ENCODE measurements at places on chromosomes 4 and X. TPM values are rescaled to one million over a fixed set of nuclear protein-coding genes. Genes with fewer than 3 reads are reported as not detected.

DNA sequence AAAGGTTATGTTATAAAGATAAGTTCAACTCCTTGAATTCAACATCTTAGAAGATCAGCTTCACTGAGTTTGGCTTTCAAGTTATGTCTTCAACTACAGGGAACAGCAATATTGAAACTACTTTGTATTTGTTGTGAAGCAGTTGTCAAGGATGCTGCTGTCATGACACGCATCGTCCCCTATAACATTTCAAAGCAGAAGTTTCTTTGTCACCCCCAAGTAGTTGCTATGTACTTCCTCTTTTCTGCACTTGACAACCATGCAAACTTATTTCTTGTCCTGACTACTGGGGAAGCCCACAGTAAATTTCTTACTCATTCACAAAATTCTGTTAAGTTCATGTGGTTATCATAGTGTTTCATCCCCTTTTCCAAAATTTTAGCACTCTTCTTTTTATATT is 14.3 kb downstream of the ANTXR2 start:
- H3K36me3 ChIP-seq = peaks cover 16% of the 10 kb centered on the region
- peak overlapping the region; percentile 65 for H3K4me3 ChIP-seq
- DNase-seq = peak; percentile 90
- peaks cover 16% of the 10 kb centered on the region for H3K4me1 ChIP-seq
- H3K27me3 ChIP-seq = no peaks in the 10 kb centered on the region

GRCh38 chr4:150695162-150695561 is 113.2 kb downstream of the MAB21L2 start:
- H3K4me1 ChIP-seq = peaks cover 7% of the 10 kb centered on the region
- DNase-seq = no peak
- no peak overlapping the region for H3K4me3 ChIP-seq
- H3K36me3 ChIP-seq = no peaks in the 10 kb centered on the region
- no peaks in the 10 kb centered on the region for H3K27me3 ChIP-seq

GRCh38 chr4:110486256-110486655 is 10.3 kb downstream of the ENPEP start:
- peaks cover 7% of the 10 kb centered on the region for H3K4me1 ChIP-seq
- DNase-seq = no peak
- H3K27ac ChIP-seq = no peak overlapping the region
- no peaks in the 10 kb centered on the region for H3K36me3 ChIP-seq

CHRDL1 gene
- not detected for polyA plus RNA-seq

SSX3 gene
- polyA plus RNA-seq = not detected

PLAC1 gene
- polyA plus RNA-seq = not detected

TCP11X2 gene
- not detected for polyA plus RNA-seq

DNA sequence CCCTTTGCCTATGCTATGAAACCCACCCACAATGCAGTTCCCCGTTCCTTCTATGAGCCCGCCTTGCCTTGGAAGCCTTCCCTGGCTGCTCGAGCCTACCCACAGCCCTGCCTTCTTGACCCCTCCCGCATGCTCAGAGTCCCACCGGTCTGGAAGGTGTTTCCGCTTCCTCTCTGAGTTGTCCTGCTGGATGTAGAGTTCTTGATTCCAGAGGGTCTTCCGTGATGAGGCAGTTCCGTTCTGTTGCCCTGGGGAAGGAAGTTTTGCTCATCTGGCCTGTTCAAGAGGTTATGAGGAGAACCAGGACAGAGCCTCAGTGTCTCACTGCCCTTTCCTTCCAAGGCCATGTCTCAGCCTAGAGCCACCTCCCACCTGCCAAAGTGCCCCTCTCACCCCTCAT is 7.5 kb downstream of the GPKOW start:
- H3K27me3 ChIP-seq = no peaks in the 10 kb centered on the region
- H3K27ac ChIP-seq = no peak overlapping the region
- H3K4me3 ChIP-seq = no peak overlapping the region
- H3K4me1 ChIP-seq = peaks cover 9% of the 10 kb centered on the region
- no peak for DNase-seq
- H3K36me3 ChIP-seq = peaks cover 17% of the 10 kb centered on the region

GRCh38 chrX:72620550-72621145 is 48.0 kb upstream of the HDAC8 start:
- H3K4me1 ChIP-seq = no peaks in the 10 kb centered on the region
- no peak for DNase-seq
- no peak overlapping the region for H3K4me3 ChIP-seq
- no peaks in the 10 kb centered on the region for H3K36me3 ChIP-seq

RASL11B gene
- not detected for polyA plus RNA-seq

GRCh38 chrX:57121816-57122215 is 468 bp upstream of the SPIN2B start:
- H3K36me3 ChIP-seq = no peaks in the 10 kb centered on the region
- no peaks in the 10 kb centered on the region for H3K27me3 ChIP-seq
- no peak for DNase-seq
- H3K27ac ChIP-seq = peak overlapping the region; percentile 94
- peaks cover 23% of the 10 kb centered on the region for H3K4me1 ChIP-seq

NSUN7 gene
- 2.0 TPM for polyA plus RNA-seq

DNA sequence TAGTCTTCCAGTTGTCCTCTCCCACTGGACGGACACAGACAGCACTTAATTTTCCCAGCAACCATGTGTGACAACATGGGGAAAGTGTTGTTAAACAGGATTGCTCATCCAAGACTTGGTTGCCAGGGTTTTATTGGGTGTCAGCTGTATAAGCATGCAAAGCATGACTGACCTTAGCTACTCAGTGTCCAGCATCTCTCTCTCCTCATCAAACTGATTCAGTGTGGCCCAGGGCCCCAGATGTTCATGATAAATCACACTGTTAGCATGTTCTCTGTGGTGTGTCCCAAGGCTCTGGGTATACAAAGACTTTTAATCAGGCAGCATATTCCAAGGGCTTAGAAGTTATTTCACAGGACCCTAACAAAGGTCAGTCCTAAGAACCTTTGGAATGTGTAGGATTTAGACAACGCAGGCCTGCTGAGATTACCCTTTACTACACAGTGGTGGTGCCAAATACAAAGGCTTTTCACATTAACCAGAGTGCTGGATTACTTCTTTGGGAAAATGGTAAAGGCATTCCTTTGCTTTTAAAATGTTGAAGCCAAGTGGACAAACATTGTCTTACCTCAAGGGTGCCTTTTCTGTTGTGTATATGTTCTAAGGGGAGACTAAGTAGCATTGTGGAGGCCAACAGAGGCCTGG is 213.3 kb downstream of the GLUD2 start:
- no peaks in the 10 kb centered on the region for H3K27me3 ChIP-seq
- H3K36me3 ChIP-seq = no peaks in the 10 kb centered on the region
- H3K4me3 ChIP-seq = no peak overlapping the region
- H3K27ac ChIP-seq = no peak overlapping the region

GRCh38 chr4:13476915-13477314 is 7.2 kb downstream of the RAB28 start:
- no peaks in the 10 kb centered on the region for H3K36me3 ChIP-seq
- no peaks in the 10 kb centered on the region for H3K27me3 ChIP-seq
- no peak overlapping the region for H3K27ac ChIP-seq
- DNase-seq = no peak

CCDC158 gene
- not detected for polyA plus RNA-seq

DNA sequence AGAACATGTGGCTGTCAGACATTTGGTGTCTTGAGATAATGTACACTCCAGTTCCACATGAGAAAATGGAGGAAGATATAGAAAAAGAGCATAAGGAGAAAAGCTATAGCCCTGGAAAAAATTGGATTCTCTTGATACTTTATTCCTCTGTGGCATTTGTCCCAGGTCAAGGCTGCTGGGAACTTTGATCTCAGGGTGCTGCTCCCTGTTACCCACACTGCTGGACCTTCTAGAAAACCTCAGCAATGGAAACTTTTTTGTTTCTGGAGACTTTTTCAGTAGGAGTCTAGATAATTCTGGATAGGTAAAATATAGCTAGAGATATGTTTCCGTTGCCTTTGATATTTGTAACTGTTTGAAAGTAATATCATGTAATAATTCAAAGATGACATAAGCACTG is 11.1 kb downstream of the ADH1C start:
- H3K27ac ChIP-seq = no peak overlapping the region
- H3K27me3 ChIP-seq = no peaks in the 10 kb centered on the region
- H3K4me1 ChIP-seq = no peaks in the 10 kb centered on the region
- no peak for DNase-seq
- H3K4me3 ChIP-seq = no peak overlapping the region
- H3K36me3 ChIP-seq = no peaks in the 10 kb centered on the region

DNA sequence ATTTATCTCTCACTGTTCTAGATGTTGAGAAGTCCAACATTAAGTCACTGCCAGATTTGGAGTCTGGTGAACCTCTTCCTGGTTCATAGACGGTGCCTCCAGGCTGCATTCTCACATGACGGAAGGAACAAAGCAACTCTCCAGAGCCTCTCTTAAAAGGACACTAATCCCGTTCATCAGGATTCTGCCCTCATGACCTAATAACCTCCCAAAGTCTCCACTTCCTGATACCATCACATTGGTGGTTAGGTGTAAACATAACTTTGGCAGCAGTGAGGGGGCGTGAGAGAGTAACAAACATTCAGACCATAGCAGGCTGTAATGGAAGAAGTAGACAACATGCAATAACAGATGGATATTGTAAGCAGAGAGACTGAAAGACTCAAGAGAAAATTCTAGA is 388.6 kb downstream of the PDHA2 start:
- no peaks in the 10 kb centered on the region for H3K4me1 ChIP-seq
- no peaks in the 10 kb centered on the region for H3K36me3 ChIP-seq
- no peak overlapping the region for H3K27ac ChIP-seq
- H3K4me3 ChIP-seq = no peak overlapping the region

DNA sequence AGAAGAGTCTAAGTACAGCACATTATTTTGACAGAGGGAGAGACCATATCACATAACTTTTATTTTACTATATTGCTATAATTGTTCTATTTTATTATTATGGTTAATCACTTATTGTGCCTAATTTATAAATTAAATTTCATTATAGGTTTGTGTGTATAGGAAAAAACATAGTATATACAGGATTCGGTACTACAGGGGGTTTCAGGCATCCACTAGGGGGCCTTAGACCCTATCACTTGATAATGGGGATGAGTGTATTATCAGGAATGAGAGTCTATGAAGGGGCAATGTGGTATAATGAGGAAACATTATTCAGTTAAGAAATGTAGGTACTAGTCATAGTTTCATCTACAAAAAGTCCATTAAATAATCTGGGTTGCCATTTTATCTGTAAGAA is 833.1 kb downstream of the C4orf33 start:
- H3K4me1 ChIP-seq = no peaks in the 10 kb centered on the region
- no peak overlapping the region for H3K27ac ChIP-seq
- H3K4me3 ChIP-seq = no peak overlapping the region
- no peaks in the 10 kb centered on the region for H3K36me3 ChIP-seq

GRCh38 chr4:1786544-1787362 is 6.3 kb upstream of the FGFR3 start:
- H3K4me3 ChIP-seq = no peak overlapping the region
- peaks cover 5% of the 10 kb centered on the region for H3K27me3 ChIP-seq
- DNase-seq = no peak
- H3K36me3 ChIP-seq = no peaks in the 10 kb centered on the region
- no peaks in the 10 kb centered on the region for H3K4me1 ChIP-seq
- H3K27ac ChIP-seq = no peak overlapping the region

RBM10 gene
- 22.1 TPM for polyA plus RNA-seq
